Activated T-helper 1 cell treated with Interleukin-2 at 50 U/mL for 16 hours (primary cell): ENCODE measurements at places on chromosomes 11 and 22.

DNA sequence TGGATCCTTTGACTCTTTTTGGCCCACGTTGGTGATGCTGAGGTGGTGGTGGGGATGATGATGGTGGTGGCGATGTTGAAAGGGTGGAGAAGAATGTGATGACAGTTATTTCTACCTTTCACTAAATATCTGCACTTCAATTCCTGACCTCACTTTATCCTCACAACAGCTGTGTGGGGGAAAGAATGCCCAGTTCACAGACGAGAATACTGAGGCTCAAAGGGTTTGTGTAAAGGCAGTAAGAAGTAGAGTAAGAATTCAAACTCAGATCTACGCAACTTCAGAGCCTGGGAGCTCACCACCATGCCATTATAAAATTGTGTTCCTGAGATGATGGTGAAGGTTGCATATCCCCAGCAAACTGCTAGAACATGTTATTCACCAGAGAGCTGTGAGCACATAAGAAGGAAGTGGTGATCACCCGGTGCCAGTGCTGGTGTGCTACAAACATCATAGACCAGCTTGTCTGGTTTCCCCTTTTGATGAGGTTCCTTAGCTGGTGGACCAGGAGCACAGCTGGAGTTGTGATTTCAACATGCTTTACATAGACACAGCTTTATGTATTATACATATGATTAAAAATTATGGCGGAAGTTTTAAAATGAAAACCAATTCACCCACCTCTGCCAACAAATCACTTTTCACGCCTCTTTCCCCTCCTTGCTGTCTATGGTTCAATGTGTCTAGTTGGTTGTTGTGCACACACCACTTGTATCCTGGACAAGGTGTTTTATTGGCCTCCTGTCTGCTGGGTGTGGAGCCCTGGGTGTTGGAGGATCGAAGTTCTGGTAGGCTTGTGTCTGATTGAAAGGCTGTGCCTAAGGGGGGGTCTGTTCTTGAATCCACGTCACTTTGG lies 6.2 kb downstream of the ST14 start:
- DNase-seq, result no peak

- no peak for DNase-seq
Measured at GRCh38 chr11:101705972-101706371, 122.2 kb upstream of the TRPC6 start.

GRCh38 chr11:17821648-17822400 lies 87.2 kb downstream of the KCNC1 start:
- DNase-seq, result no peak

GRCh38 chr11:115653076-115653475 lies 148.9 kb upstream of the CADM1 start:
- no peak for DNase-seq

- no peak for DNase-seq
Measured at GRCh38 chr11:11587122-11587521, 34.7 kb downstream of the GALNT18 start.

GRCh38 chr11:47391711-47392432 lies 13.5 kb upstream of the SPI1 start:
- DNase-seq, result no peak

DNA sequence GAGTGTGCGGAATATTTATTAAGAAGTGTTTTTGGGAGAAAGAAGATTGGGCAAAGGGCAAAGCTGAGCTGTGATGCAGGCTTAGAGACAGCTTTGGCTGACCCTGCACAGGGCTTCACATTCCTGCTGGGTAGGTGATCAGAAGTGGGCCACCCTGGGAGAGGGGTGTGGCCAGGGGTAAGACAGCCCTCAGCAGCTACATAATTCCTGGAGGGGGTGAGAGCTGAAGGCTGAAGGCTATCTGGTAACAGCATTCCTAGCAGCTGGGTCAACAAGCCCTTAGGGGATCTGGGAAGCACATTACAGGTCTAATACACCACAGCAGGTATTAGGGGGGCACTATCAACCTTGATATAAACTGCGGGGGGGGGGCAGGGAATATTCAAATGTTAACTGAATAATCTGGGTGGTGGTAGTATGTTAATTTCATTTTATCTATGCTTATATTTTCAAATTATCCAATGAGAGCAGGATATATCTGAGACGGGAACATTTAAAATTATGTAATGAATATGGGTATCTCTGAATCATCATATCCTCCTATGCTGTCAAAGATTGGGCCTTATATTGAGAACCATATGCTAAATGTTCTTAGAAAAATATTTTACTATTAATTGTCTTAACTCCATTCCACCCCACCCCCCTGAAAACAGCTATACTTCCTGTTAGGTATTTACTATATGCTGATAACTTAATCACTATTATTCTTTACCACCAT lies 5.9 kb downstream of the OOSP1 start:
- DNase-seq, result no peak

DNA sequence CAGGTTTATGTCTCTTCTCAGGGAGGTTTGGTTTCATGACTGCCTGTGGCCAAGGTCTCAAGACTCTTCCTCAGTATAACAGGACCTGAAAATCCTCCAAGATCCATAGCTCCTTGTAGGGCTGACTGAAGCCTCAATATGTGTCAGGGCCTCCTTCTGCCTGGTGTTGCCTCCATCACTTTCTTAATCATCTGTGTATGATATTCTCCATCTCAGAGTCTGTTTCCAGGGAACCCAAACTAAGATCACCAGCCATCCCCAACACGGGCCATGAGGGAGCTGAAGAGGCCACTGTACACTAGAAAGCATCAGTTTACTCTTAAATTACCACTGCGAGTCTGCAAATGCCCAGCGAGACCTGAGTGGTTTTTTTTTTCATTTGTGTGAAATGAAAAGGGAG lies 17.7 kb downstream of the GGTLC2 start:
- no peak for DNase-seq

DNA sequence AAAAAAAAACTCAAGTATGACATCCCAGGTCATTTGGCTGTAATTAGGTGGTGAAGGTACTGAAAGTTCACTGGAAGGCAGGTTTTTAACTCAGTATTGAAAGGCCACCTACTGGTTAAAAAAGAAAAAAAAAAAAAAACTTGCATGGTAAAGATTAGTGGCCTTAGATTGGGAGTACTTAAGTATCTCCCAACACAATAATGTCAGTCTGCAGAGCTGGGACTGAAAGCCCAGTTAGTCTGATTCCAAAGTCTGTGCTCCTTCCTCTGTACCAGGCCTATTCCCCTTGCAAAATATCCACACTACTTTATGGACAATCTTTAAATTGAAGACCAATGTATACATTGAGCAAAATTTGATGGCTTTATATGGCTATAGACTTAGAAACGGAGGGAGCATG lies 85.5 kb downstream of the NOX4 start:
- DNase-seq, result no peak

DNA sequence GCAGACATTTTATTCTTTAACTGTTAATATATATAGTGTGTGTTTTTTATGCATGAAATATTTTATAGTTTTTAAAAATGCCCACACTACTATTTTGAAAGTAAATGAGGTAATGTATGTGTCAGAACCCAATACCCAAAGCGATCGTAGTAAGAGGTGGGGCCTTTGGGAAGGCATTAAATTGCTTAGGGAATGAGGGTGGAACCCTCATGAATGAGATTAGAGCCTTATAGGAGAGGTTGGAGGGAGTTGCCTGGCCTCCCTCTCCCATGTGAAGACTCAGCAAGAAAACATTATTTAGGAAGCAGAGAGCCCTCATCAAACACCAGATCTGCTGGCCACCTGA lies 11.1 kb downstream of the KLHL35 start:
- no peak for DNase-seq

- DNase-seq, result no peak
Measured at GRCh38 chr11:5631417-5631816, 6.6 kb downstream of the TRIM34 start.

DNA sequence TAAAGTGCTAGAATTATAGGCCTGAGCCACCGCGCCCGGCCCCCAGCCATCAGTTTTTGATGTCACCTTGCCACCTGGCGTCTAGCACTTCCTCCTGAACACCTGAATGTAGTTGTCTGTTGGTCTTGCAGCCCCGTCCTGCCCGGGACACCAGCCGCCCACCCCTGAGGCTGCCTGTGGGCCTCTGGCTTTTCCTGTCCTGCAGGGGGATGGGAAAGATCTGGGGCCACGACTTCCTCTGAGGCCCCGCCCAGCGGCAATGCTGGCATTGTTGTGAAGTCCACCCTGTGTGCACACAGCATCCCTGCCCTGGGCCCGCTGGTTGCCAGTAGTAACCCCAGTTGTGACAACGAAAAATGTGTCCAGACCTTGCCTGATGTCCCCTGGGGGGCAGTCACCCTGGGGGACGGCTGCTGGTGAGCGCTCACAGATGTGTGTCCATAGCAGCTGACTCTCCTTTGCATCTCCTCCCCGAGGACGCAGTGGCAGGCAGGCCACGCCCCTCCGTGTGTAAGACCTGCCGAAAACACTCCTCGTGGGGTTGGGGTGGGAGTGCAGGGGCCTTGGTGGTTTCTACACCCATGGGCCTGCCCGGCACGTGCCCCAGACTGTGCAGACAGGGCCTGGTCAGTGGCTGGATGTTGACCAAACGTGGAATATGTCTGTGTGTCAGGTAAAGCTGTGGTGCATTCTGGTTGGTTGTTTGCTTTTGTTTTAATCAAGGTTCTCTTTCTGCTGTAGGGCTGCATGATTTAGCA lies 6.8 kb downstream of the SELENOO start:
- DNase-seq, result no peak

DNA sequence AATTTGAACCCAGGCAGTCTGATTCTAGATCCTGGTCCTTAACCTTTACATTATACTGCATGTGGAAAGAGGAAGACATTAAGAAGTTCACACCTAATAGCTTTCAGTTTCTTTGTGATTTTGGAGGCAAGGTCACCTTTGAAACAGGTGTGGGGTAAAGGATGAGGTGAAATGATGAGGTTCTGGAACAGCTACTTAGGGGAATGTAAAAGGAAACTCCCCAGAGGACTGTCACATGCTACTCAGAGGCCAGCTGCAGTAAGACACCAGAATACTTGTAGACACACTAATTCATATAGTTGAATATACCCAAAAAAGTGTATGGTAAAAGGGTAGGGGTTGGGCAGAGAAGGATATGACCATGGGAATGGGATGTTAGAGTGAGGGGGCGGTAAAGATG lies 5.4 kb downstream of the APIP start:
- DNase-seq, result no peak

DNA sequence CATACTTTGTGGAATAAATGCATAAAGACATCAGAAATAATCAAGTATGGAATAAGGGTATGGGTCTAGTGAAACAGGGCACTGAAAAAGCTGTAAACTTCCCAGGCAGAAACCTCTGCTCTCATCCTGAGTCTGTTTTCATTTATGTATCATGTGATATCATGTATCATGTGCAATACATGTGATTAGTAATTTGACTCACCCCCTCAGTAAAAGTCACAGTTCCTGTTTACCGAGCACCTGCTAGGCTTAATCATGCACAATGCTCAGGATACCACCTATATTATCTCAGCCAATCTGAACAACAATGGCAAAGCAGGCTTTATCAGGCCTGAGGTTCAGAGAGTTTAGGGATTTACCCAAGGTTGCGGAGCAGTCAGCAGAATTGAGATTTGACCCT lies 250.6 kb upstream of the TENM4 start:
- no peak for DNase-seq

DNA sequence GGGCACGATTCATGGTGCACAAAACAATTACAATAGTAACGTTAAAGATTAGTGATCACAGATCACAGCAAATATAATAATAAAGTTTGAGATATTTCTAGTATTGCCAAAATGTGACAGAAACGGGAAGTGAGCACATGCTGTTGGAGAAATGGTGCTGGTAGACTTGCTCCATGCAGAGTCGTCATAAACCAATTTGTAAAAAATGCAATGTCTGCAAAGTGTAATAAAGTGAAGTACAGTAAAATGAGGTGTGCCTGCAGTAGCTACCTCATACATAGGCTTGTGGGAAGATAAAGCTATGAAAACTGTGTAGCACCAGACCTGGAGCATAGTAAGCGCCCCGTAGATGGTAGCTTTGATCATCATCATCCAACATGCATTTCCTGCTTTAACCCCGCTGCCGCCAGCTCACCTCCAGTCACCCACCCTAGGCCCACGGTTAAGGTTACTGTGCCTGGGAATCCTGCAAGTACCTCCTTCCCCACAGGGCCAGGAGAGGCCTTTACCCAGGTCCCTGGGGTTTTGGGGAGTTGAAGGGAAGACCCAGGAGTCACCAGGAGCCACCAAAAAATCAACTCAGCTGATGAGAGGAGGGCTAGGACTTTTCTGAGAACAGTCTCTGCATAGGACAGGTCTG lies 59.2 kb downstream of the MYO7A start:
- DNase-seq, result no peak

- no peak for DNase-seq
Measured at GRCh38 chr11:36056160-36056751, 112.4 kb downstream of the LDLRAD3 start.

GRCh38 chr11:100119176-100119575 lies 567.9 kb upstream of the ARHGAP42 start:
- no peak for DNase-seq

DNA sequence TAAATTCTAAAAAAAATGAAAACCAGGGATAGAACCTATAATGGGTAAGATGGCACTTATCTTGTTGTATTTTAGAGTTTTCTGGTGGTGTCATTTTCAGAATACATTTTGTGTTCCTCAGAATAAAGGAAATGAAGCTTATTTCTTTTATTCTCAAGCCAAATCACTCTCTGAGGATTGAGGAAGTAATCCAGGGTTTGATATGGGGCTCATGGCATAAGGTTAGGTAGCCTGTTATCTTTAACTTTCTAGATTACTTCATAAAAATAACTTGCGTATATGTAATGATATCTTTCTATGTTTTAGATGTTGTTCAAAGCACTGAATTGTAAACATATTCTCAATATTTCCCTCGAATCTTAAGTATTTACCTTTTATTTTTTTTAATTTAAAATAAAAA lies 33.5 kb downstream of the PDE3B start:
- no peak for DNase-seq

GRCh38 chr22:35894464-35894878 lies 134.2 kb downstream of the RBFOX2 start:
- DNase-seq, result no peak

GRCh38 chr11:3129591-3130268 lies 35.4 kb downstream of the OSBPL5 start:
- no peak for DNase-seq

GRCh38 chr11:69374110-69374945 lies 80.4 kb downstream of the MYEOV start:
- DNase-seq, result no peak

GRCh38 chr11:57885298-57886050 lies 123.9 kb downstream of the CTNND1 start:
- DNase-seq, result no peak
